Dorsolateral prefrontal cortex (tissue), 122 donors: ENCODE measurements at places on chromosomes 5 and 9.

DNA sequence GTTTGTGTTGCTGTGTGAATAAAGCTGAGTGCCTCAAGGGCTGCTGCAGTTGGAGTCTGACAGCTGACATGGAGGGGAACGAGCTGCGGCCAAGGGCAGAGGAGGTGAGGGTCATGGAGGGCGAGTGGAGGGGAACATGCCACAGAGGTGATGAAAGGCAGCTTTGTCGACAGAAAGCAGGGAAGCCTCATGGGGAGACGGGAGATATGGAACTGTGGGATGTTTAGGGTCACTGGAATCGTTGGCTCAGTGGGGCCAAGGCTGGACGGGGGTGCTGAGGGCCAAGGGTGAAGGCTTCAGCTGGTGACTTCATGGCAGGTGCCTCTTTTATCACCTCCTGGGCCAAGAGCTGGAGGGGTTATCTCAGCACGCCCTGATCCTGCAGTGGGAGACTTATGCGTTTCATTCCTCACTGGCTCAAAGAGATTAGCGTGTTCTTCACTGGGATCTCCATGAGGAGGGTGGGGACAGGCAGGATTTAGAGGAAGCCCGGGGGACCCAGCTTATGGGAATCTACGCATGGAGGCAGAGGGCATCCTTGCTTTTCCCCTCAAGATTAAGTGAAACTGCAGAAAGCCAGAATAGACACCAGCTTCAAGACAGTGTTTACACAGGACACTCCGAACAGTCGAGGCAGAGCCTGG, 42.2 kb downstream of the FAM240B start:
- DNase-seq: no peak

DNA sequence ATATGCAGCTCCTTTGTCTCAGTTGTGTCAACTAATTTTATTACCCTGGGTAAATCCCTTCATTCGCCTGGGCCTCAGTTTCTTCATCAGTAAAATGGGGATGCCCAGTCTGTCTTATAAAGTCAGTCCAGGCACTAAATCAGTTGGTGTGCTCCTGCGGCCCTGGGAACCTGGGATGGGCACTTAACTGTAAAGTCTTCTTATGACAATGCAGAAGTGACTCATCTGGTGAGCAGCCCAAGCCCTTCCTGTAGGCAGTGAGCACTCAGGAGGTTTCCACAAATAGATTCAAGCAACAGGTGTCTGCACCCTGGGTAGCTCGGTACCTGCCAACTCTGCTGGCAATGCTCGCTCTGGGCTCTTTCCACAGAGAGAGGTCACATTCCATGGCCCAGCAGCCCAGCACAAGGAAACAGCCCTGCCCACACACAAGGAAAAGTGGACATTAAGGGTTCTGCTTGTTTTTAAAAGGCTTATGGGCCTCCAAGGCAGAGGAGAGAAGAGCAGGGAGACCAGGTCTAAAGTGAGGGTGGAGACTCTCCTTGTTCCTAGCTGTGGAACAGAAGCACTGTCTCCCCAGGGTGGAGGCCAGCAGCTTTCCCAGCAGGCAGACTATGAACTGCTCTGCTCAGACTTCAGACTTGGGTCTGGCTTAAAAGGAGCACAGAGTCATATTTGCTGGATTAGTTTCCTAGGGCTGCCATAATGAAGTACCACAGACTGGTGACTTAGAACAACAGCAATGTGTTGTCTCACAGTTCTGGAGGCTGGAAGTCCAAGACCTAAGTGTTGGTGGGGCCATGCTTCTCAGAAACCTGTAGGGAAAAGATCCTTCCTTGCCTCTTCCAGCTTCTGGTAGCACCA, 89.7 kb upstream of the ADRA1B start:
- no peak for DNase-seq

- DNase-seq: no peak
These were observed 283.9 kb downstream of the ADAMTS6 start for GRCh38 chr5:65197531-65198455.

GRCh38 chr9:567128-567746, 274.3 kb upstream of the DMRT1 start:
- DNase-seq: no peak

DNA sequence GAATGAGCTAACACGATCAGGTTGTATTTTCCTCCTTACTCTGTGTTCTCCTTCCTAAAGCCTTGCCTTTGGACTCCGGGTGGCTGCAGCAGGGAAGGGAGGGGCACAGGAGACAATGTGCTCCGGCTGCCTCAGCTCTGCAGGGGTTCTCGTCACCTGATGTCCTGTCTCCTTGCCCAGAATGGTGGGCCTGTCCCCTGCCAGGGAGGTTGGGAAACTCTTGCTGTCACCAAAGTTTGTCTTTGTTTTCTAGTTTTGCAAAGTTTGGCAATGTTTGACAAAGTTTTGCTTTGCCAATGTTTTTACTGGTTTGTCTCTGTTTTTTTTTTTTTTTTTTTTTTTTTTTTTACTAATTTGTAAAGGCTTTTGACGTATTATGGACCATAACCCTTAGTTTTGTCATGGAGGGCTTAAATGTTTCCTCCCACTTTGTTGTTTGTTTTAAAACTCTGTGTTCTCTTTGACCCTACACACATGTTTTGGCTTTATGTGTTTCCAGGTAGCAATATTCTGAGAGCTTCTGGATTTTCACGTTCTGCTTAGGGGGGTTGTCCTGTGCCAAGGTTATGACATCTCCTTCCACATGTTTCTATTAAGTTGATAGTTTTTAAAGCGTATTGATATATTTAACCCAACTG, 49.3 kb downstream of the GADD45G start:
- no peak for DNase-seq

- no peak for DNase-seq
These were observed 209.2 kb upstream of the PAPPA start for GRCh38 chr9:115944166-115944948.
